Ureter (tissue), 1 donor: ENCODE measurements at places on chromosomes 7 and 10. TPM values are rescaled to one million over a fixed set of nuclear protein-coding genes. Genes with fewer than 3 reads are reported as not detected.

The GNB2 gene
- total RNA-seq: 225 TPM

The WDR86 gene
- 4.3 TPM for total RNA-seq

The C10orf105 gene
- 0.34 TPM for total RNA-seq

The HYAL4 gene
- total RNA-seq: 0.23 TPM

The ASB10 gene
- not detected for total RNA-seq

The AGBL3 gene
- total RNA-seq: 3.9 TPM

The PIK3CG gene
- 5.3 TPM for total RNA-seq

The FGL2 gene
- 10.9 TPM for total RNA-seq

The EIF3A gene
- total RNA-seq: 134 TPM

The CXCL12 gene
- 73.1 TPM for total RNA-seq

The NRAP gene
- 0.18 TPM for total RNA-seq

The SFTPA1 gene
- 0.91 TPM for total RNA-seq

The RET gene
- total RNA-seq: 0.42 TPM

The EXOC6 gene
- total RNA-seq: 16.6 TPM

The DAGLB gene
- total RNA-seq: 16.8 TPM

The INSIG1 gene
- total RNA-seq: 41.6 TPM

The EGR2 gene
- 5.7 TPM for total RNA-seq

The CALHM1 gene
- not detected for total RNA-seq

The LDB1 gene
- total RNA-seq: 82.4 TPM

The CLRN3 gene
- total RNA-seq: not detected

The PNLIPRP1 gene
- not detected for total RNA-seq

The PTF1A gene
- total RNA-seq: not detected

The TAS2R4 gene
- 4.7 TPM for total RNA-seq

The DNAH11 gene
- total RNA-seq: 0.94 TPM

The SFTPD gene
- 0.89 TPM for total RNA-seq

The C10orf62 gene
- not detected for total RNA-seq

The FERD3L gene
- total RNA-seq: 0.86 TPM

The LOXL4 gene
- total RNA-seq: 3.0 TPM

The BEND7 gene
- total RNA-seq: 22.5 TPM

The HSPA12A gene
- total RNA-seq: 15.7 TPM

The UNCX gene
- total RNA-seq: not detected
